Gastrocnemius medialis (tissue), 4 donors: ENCODE measurements at places on chromosomes 11 and 22. TPM values are rescaled to one million over a fixed set of nuclear protein-coding genes. Genes with fewer than 3 reads are reported as not detected.

DNA sequence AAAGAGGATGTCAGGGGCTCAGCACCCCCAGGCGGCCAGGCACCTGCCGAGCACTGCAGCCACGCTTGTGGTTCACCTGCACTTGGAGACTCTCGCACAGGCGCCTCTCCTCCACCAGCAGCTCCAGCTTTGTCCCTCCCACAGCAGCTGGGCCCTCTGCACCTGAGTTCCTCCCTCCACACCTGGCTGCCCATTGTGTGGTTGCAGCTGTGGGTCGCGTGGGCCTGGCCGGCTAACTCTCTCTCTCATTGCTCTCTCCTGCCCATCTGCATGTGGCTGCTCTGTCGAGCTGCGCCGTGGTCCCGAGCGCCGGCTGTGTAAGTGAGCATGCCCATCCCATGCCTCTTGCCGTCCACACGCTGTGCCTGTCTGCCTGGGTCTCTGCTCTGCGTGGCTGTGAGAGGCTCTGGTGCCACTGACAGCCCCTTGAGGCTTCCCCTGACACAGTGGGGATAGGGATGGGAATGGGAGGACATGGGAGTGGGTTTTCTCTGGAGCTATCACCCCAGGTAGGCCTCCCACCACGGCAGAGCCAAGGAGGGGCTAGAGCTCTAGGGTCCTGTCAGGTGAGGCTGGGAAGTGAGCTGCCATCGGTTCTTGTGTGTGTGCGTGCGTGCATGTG lies 8.5 kb upstream of the ACR start:
- no peaks in the 10 kb centered on the region for H3K36me3 ChIP-seq
- DNase-seq, result no peak
- H3K27ac ChIP-seq, result no peak overlapping the region
- H3K27me3 ChIP-seq, result peaks cover 14% of the 10 kb centered on the region
- H3K4me1 ChIP-seq, result peaks cover 7% of the 10 kb centered on the region
- H3K4me3 ChIP-seq, result no peak overlapping the region

GRCh38 chr11:12909879-12910278 lies 99.2 kb upstream of the RASSF10 start:
- no peak overlapping the region for H3K27ac ChIP-seq
- no peak for DNase-seq
- H3K4me1 ChIP-seq, result peaks cover 18% of the 10 kb centered on the region
- H3K4me3 ChIP-seq, result no peak overlapping the region

- H3K4me1 ChIP-seq, result peaks cover 3% of the 10 kb centered on the region
- no peak for DNase-seq
- H3K27me3 ChIP-seq, result peaks cover 22% of the 10 kb centered on the region
- H3K4me3 ChIP-seq, result no peak overlapping the region
- no peak overlapping the region for H3K27ac ChIP-seq
Measured at GRCh38 chr11:74735365-74735928, 4.2 kb upstream of the CHRDL2 start.

DNA sequence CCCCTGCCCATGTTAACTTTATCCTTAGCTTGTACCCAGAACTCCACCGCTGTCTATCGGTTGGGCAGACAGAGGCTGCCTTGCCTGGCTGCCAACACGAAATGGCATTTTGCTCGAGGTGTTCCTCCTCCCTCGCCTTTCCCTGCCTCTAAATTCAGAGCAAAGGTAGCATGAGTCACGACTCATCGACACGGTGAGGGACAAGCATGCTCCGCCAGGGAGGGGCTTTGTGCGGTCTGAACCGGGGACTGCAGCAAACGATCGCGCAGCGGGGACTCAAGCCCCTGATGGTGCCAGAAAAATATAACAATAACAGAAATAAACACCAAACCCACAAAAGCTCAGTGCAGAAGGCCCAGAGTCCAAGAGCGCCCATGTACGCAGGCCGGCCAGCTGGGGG lies 52.3 kb downstream of the RTL6 start:
- no peaks in the 10 kb centered on the region for H3K4me1 ChIP-seq
- H3K36me3 ChIP-seq, result no peaks in the 10 kb centered on the region
- no peaks in the 10 kb centered on the region for H3K27me3 ChIP-seq
- no peak for DNase-seq
- no peak overlapping the region for H3K27ac ChIP-seq

LARGE1 gene
- 82.8 TPM for total RNA-seq

FAM89B gene
- total RNA-seq, result 86.6 TPM

ISX gene
- 0.34 TPM for total RNA-seq
